ENCODE measurements at places on chromosomes 5 and 9.

DNA sequence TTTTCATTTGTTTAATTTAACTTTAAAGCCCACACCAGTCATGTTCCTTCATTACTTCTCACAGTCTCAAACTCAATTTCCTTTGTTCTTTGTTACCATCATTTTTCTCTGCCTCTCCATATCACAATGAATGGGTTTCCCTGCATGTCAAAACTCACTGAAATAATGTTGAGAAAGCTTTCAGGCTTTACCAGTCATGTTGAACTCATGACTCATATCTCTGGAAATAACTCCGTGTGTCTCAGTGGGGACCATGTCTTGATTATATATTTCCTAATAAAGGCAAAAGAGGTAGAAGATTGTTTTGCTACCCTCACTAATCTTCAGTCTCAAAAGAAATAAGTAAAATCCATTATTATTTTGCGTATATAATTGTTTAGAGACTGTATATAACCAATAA lies 231.2 kb downstream of the CHSY3 start:
- DNase-seq = no peak

DNA sequence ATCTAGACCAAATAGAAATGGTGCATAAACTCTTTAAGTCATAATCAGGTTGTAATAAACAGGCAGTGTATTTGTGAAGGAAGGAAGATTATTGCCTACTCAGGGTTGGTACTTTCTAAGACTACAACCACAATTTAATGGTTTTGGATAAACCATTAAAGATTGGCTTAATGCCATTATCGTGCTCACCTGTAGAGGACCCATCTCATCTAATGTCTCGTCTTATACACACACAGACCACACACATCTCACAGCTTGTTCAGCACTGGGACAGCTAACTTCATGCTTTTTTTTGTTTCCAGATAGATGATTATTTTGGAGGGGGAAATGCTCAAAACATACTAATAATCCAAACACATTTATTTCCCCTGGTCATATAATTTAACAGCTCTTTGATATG lies 175.7 kb upstream of the SLC12A2 start:
- DNase-seq = no peak

- no peak for DNase-seq
These were observed 80.0 kb upstream of the ITGA2 start for GRCh38 chr5:52909192-52909591.

GRCh38 chr9:113651896-113652295 lies 188.4 kb downstream of the RGS3 start:
- DNase-seq = no peak

DNA sequence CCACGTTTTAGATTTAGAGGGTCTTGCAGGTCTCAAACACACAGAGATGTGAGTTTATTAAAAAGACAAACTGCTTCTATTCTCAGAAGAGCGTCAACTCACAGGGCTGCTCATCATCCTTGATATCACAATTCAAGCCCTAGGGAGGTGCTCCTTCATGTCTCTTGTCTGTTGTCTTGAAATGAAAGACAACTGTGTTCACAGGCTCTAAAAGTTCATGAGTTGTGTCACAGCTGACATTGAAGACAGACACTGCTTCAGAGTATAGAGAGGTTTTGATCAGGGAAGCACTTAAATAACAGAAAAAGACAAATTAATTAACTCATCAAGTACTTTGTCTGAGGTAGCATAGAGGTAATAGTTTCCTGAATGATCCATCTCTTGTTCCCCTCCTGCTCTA lies 1917.6 kb upstream of the WWC1 start:
- no peak for DNase-seq

DNA sequence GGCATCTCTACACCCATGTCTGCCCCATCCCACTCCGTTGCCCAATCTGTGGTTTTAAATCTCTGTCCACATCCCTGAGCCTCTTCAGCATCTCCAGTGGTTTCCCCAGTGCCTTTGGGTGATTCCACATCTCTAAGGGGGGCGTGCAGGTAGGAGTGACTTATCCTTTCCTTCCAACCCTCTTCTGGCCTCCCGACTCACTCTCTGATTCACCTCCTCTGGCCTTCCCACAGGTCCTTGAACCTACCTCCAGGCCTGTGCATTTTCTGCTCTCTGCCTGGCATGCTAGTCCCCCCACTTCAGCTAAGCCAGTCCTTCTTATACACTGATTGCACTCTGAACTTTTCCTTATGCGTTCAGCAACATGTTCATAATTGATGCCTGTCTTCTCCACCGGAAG lies 99.0 kb downstream of the RALGPS1 start:
- no peak for DNase-seq

GRCh38 chr9:132793606-132794580 lies 84.2 kb downstream of the AK8 start:
- no peak for DNase-seq

- DNase-seq = no peak
These were observed 8.5 kb downstream of the KLF9 start for GRCh38 chr9:70405808-70406433.

GRCh38 chr5:95261437-95262175 lies 23.3 kb downstream of the MCTP1 start:
- no peak for DNase-seq

GRCh38 chr9:135290566-135290965 lies 189.0 kb upstream of the PPP1R26 start:
- DNase-seq = no peak

- DNase-seq = no peak
These were observed 3.2 kb downstream of the IRX1 start for GRCh38 chr5:3598769-3599211.

DNA sequence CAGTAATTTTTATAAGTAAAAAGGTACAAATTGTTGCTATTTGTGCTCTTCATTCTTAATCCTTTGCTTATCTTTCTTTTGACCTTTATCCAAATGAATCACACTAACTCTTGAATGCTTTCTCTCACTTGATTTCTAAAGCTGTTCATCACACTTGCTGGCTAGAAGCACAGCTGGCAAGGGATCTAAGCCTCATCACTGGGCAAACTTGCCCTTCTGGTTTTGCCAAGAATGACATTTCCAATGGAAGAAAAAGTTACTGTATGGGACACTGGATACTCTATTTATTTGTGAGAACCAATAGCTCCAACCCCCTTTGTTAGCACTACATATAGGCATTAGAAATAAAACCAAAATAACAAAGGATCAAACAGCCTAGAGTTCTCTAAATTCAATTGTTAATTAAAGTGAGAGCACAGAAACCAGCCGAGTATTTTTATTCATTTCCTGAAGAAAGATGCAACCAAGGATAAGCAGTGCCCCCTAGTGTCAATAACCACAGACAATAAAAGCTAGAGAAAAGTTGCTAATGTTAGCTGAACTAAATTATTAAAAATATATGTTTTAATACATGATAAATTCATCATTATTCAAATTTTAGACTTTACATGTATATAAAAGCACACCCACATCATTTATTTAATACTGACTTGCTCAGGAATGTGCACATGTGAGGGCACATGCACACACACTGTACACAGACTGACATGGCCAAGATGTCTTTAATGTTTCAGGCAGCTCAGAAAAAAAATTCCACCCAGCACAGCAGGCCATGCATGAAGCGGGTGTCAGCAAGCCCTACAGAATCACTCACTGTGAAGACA lies 59.8 kb upstream of the POU5F2 start:
- no peak for DNase-seq

- DNase-seq = no peak
These were observed 316.3 kb downstream of the GABRB2 start for GRCh38 chr5:161230221-161230620.

GRCh38 chr5:107467137-107467932 lies 203.4 kb downstream of the EFNA5 start:
- DNase-seq = no peak

All from stimulated activated CD4-positive, alpha-beta T cell treated with anti-CD3 and anti-CD28 coated beads, Interleukin-1b, Interleukin-23, amount 100 ng/mL, for 1 hour (primary cell).